ENCODE measurements at places on chromosomes 7 and 10. TPM values are rescaled to one million over a fixed set of nuclear protein-coding genes. Genes with fewer than 3 reads are reported as not detected.

DNA sequence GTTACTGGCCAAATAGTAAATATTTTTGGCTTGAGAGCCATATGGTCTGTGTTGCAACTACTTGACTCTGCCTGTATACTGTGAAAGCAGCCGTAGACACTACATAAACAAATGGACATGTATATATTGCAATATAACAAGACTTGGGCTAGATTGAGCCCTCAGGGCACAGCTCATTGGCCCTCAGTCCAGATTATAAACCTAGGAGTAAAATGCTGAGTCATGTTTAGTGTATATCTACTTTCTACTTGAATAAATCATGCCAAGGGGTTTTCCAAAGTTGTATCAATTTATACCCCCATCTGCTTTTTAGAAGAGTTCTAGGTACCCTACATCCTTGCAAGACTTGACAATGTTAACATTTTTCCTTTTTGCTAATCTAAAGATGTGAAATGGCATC, 27.4 kb upstream of the POU6F2 start:
- peak; percentile 17 for DNase-seq

DNA sequence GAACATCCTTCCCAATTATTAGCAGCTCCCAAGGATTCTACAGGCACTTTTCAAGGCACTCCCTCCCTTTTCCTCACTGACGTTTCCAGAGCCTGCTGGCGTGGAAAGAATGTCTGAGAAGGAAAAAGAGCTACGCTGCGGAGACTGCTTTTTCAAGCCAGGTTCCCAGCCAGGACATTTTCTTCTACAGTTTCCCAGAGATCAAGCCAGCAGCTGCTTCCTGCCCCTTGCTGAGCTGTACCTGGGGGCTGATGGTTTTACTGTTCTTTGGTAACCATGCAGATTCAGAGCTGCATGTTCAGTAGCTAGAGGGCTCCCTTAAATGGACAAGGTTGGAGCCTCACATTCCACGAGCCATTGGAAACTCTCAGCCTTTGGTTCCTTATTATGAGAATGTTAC, 133.4 kb downstream of the EVX1 start:
- no peak for DNase-seq

The SCRN1 gene
- 93.1 TPM for total RNA-seq

- DNase-seq, result no peak
Measured at GRCh38 chr7:108296911-108297310, 159.3 kb downstream of the NRCAM start.

The GNA12 gene
- 16.2 TPM for total RNA-seq

GRCh38 chr7:26284477-26284876, 7.2 kb upstream of the SNX10 start:
- DNase-seq, result no peak

GRCh38 chr7:80876894-80877414, 41.9 kb downstream of the SEMA3C start:
- peak; percentile 43 for DNase-seq

GRCh38 chr10:132497861-132498561, 39.6 kb upstream of the INPP5A start:
- DNase-seq, result no peak

GRCh38 chr10:133180965-133181639, 21.1 kb downstream of the KNDC1 start:
- no peak for DNase-seq

The CRYGN gene
- total RNA-seq, result 0.16 TPM

The ARMC3 gene
- total RNA-seq, result 0.25 TPM

The LFNG gene
- total RNA-seq, result 2.3 TPM

The MMRN2 gene
- total RNA-seq, result 5.1 TPM

DNA sequence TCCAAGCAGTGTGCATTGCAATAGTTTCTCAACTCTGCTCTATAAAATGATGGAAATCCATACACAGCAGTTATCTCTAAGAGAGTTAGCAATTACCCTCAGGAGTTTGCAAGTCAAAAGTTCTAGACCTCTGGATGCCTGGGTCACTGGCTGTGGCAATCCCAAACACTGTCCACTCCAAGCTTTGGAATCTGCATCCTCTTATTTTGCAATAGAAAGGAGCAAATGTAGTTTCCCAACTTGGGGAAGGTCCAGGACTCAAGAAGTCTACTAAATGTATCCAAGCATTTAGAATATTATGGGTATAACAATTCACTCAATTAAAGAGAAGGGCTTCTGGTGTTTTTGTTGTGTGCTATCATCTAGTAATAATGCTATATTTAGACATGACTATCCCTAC, 131.3 kb upstream of the NRP1 start:
- DNase-seq, result peak; percentile 52

GRCh38 chr10:95785942-95786669, 30.1 kb downstream of the ENTPD1 start:
- DNase-seq, result no peak

DNA sequence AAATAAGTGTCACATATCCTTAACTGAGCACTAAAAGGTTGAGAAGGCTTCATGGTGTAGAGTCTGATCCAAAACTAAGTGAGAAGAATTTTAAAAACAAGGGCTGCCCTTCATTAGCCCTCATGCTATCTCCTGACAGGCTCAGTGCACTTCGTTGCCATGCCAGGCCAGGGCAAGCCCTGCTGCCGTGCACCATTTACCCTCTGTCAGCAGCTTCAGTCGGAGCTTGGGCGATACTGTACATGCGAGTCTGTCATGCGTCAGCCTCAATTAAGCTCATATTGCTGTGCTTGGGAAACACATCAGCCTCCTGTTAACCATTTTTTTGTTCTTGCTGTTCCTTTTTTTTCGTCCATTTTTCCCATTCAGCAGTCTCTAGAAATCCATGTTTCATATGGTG, 166.6 kb downstream of the VTI1A start:
- DNase-seq, result no peak

DNA sequence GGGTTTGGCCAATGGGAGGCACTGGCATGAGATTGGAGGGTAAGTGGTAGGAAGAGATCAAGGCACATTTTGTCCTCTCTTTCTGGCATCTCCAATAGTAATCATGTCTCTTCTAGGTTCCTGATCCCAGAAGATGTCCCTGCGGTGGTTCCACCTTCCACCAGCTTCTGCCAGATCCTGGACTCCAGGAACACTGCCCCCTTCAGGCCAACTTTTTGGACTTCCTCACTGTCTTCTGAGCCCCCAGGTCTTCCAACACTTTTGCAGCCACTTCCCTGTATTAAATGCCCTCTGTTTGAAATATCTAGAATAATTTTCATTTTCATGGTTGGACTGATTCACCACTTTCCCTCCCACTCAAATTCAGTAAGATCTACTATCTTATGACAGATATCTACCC, 60.9 kb downstream of the BAMBI start:
- DNase-seq, result no peak

DNA sequence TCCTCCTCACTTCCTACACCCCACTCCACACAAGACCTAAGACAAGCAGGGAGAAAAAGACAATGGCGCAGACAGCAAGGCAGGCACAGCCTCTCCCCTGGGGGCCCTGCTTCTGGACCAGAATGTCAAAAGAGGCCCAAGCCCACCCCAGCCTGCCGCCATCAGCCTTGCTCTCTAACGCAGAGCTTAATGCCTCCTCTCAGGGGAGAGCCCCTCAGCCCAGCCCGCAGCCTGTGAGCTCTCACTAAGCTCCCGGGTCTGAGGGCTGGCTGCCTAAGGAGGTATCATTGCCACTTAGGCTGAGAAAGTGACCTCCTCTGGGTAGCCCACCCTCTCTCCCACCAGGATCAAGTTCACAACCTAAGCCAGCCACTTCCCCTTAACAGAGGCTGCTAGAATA, 16.7 kb downstream of the SLIT1 start:
- no peak for DNase-seq

The LBX1 gene
- 0.08 TPM for total RNA-seq

GRCh38 chr10:113922787-113923570, 68.5 kb downstream of the NHLRC2 start:
- DNase-seq, result no peak

- DNase-seq, result no peak
Measured at GRCh38 chr7:33888166-33888565, 17.2 kb upstream of the BMPER start.

DNA sequence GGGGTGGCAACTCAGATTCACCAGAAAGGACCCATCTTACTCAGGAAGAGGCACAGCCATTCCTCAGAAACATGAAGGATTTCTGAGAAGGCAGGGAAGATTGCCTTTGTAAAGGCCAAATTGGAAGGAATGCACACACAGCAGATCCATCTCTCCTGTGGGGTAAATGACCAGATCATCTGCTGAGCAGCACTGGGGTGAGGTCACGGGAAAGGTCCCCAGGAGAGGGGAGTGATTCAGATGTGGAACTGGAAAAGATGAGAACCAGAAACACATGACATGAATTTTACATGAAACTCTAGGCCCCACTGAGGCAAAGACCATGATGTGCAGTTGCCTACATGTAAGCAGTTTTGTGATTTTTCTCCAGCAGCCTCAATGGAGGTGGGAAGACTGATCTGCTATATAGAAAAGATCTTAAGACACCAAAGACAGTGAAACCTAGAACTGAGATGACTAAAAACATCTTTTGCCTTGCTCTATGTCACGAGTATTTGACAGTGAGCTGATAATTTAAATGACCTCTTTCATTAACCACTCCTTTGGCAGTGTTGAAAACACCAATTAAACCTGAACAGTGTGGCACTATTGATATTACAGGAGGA, 91.6 kb downstream of the AMPH start:
- no peak for DNase-seq

- no peak for DNase-seq
Measured at GRCh38 chr10:119198438-119198837, 8.9 kb upstream of the GRK5 start.

GRCh38 chr7:24436131-24436920, 136.9 kb upstream of the PALS2 start:
- DNase-seq, result no peak

DNA sequence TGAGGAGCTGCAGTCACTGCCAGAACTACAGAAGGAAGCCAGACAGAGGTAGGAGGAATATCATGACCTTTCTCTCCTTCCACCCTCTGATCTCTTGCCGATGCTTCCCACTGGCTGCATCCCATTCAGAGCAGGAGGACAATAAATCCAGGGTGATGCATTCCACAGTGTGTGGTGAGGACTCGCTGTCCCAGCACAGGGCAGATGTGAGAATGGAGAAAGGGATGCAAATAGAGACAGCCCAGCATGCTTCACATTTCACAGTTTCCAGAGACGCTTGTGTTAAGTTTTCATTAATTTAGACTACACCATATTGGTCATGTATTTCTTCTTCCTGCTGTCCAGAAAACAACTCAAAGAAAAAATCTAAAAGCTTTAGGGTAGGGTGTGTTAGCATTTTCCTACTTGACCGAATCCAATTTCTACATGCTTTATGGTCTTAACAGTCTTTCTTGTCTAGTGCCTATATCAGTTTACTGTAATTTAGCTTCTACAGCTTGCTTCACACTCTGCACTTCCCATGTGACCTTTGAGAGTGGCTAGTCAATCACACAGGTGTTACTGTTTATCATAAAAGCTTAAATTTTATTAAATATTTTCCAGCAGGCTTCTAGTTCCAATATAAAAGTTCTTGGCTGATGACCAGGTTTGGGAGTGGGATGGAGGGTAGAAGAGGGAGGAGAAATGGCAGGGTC, 155.6 kb downstream of the RAPGEF5 start:
- no peak for DNase-seq

The SPACDR gene
- total RNA-seq, result 0.27 TPM

The TPST1 gene
- 59.7 TPM for total RNA-seq

The SUN3 gene
- not detected for total RNA-seq

The OR6B1 gene
- total RNA-seq, result not detected

The LOXL4 gene
- total RNA-seq, result 14.3 TPM

- no peak for DNase-seq
Measured at GRCh38 chr10:16049050-16049449, 188.7 kb upstream of the MINDY3 start.

The ZNF425 gene
- total RNA-seq, result 4.3 TPM

DNA sequence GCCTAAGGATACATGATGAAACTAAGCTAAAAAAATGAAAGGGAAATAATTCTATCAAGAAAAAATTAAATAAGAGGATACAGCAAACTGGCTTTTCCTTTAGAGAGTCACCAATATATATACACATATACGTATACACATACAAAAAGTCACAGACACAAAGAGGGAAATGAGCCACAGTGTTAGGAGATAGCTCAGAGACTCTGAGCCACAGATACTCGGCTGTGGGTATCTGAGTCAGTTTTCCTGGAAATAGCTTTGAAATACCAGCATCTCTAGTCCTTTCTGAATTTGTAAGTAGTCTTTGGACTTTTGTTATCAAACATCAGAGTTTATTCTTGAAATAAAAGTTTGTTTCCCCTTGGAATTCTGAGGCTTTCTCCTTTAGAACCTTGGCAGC, 111.8 kb downstream of the TBXAS1 start:
- DNase-seq, result peak; percentile 47

The THSD7A gene
- 2.5 TPM for total RNA-seq

- DNase-seq, result no peak
Measured at GRCh38 chr10:69636626-69637605, 6.9 kb downstream of the FAM241B start.

- DNase-seq, result no peak
Measured at GRCh38 chr7:127251465-127252376, 1.0 kb downstream of the GRM8 start.

The FXYD4 gene
- total RNA-seq, result not detected

DNA sequence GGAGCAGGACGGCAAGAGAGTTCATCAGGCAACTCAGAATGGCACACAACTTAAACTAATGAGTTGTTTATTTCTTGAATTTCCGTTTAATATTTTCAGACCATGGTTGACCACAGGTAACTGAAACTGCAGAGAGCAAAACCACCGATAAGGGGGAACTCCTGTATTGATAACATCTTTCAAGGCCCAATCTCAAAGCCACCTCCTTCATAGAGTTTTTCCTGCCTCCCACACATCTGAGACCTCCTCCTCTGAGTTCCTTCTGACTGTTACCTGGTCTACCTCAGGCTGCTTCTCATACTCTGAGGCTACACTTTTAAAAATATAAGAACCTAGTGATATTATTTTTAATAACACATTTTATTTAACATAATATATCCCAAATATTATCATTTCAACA, 341.5 kb upstream of the NPVF start:
- no peak for DNase-seq

GRCh38 chr10:44807451-44807850, 103.7 kb upstream of the TMEM72 start:
- peak; percentile 55 for DNase-seq

- DNase-seq, result no peak
Measured at GRCh38 chr10:84344526-84344925, 16.1 kb downstream of the CCSER2 start.

GRCh38 chr7:44639671-44640321, 33.4 kb downstream of the OGDH start:
- peak; percentile 92 for DNase-seq

The FKBP14 gene
- 57.5 TPM for total RNA-seq

- no peak for DNase-seq
Measured at GRCh38 chr7:93390660-93391059, 158.5 kb downstream of the VPS50 start.

- no peak for DNase-seq
Measured at GRCh38 chr10:3100856-3101640, 33.7 kb downstream of the PFKP start.

- DNase-seq, result peak; percentile 99
Measured at GRCh38 chr7:117132321-117133120, 179.2 kb downstream of the ST7 start.

DNA sequence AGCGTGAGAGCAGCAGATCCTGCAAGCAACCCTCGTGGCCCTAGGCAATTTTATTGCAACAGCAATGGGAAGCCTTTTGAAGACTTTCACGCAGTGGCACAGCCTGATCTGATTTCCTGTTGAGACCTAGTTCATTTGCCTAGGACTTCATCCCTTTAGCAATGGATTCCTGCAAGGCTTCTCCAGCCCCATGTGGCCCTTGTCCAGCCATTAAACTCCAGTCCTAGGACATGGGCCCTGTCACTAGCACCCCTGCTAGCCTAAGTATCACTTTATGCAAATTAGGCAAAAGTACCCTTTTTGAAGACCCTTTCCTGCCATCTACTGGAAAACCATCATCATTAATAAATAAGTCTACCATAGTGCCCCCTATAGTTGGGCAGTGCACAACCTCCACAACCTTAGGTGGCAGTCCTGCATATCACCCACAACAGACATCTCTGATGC, 379.4 kb downstream of the GALNT17 start:
- no peak for DNase-seq
